A549 (cell line): ENCODE measurements at places on chromosomes 3 and 15. TPM values are rescaled to one million over a fixed set of nuclear protein-coding genes. Genes with fewer than 3 reads are reported as not detected.

GRCh38 chr15:69135499-69135898, 24.9 kb upstream of the GLCE start:
- DNase-seq, result no peak

Gene CYFIP1
- 69.4 to 71.2 TPM (median 70.8 TPM) in 3 replicates for polyA plus RNA-seq

Gene LRRC58
- 13.2 to 15.4 TPM (median 14.8 TPM) in 3 replicates for polyA plus RNA-seq

Gene TARS3
- 9.5 to 11.2 TPM (median 10.1 TPM) in 3 replicates for polyA plus RNA-seq

- no peak for DNase-seq
These were observed 230.5 kb upstream of the AGTR1 start for GRCh38 chr3:148466980-148467740.

Gene PCOLCE2
- 38.5 to 41.6 TPM (median 41.0 TPM) in 3 replicates for polyA plus RNA-seq

GRCh38 chr3:174483254-174483653, 375.9 kb upstream of the NAALADL2 start:
- no peak for DNase-seq

Gene ARGFX
- polyA plus RNA-seq, result not detected in 3 replicates

Gene FAH
- polyA plus RNA-seq, result 27.3 to 32.9 TPM (median 27.6 TPM) in 3 replicates

Gene SHQ1
- polyA plus RNA-seq, result 16.4 to 18.0 TPM (median 17.1 TPM) in 3 replicates

GRCh38 chr3:67522081-67522480, 132.3 kb downstream of the SUCLG2 start:
- DNase-seq, result no peak

DNA sequence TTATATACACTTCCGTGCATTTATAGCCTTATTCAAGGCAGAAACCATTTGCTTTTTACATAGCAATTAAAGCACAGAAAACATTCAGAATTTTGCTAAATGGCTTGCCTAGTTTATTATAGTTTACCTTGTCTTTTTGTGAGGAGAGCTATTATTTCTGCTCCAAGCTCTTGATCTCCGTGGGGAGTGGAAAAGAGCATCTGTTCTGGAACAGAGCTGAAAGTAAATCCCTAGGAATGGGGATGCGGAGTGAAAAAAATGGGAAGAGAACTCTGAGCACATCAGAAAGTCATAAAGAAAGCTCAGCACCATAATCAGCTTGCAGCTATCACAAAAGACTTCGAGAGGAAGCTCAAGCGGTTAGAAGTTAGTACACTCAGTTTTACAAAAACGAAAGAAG, 1006.7 kb downstream of the ROBO2 start:
- no peak for DNase-seq

- DNase-seq, result no peak
These were observed 667.0 kb downstream of the SQOR start for GRCh38 chr15:46301826-46302225.

Gene CIB2
- 21.6 to 26.7 TPM (median 25.3 TPM) in 3 replicates for polyA plus RNA-seq

DNA sequence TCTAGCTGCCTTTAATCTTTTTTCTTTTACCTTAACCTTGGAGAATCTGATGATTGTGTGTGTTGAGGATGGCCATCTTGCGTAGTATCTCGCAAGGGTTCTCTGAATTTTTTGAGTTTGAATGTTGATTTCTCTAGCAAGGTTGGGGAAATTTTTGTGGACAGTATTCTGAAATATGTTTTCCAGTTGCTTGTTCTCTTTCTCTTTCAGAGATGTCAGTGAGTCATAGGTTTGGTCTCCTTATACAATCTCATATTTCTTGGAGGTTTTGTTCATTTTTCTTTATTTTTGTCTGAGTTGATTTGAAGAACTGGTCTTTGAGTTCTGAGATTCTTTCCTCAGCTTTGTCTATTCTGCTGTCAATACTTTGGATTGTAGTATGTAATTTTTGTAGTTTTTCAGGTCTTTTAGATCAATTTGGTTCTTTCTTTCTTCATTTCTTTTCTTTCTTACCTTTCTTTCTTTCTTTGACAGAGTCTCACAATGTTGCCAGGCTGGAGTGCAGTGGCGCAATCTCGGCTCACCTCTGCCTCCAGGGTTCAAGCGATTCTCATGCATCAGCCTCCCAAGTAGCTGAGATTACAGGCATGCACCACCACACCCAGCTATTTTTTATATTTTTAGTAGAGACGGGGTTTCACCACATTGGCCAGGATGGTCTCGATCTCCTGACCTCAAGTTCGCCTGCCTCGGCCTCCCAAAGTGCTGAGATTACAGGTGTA, 366.4 kb upstream of the RASGRP1 start:
- DNase-seq, result no peak

- DNase-seq, result peak; percentile 33
These were observed 80.8 kb downstream of the RARB start for GRCh38 chr3:25508901-25509300.

- DNase-seq, result no peak
These were observed 60.2 kb upstream of the ATP13A3 start for GRCh38 chr3:194547042-194547441.

Gene GOLGA8O
- polyA plus RNA-seq, result 0.28 to 0.51 TPM (median 0.39 TPM) in 3 replicates

GRCh38 chr3:165196577-165197480, 645 bp upstream of the SLITRK3 start:
- DNase-seq, result no peak

DNA sequence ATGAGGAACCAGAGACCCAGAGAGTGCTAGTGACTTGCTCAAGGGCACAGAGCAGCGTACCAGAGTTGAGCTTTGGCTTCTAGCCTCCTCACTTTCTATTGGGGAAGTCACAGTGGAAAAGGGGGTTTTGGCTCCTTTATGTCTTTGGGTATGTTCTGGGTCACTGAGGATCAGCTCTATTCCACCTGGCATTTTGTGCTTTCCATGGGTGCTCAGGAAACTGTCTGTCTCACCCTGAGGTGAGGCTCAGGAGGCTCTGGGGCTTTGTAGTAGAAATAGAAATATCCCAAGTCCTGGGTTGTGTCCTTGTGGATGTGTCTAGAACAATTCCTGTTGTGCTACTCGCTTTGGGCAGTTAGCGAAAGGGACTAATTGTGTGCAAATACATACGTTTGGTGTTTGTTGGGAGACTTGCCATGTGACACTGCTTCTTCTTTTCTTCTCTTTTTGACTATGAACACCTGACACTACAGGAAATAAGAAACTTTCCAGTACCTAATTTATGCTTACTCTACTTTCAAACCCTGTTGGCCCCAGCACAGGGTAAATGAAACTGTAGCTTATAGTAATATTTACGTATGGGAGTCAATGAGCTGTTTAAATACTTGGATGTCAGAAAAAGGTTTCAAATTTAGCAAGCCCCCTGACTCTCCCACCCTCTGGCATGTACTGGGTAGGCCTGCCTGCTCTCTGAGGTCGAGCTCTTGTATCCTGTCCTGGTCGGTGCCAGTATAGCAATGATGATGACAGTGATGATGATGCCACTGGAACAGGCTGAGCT, 35.6 kb downstream of the SMAD3 start:
- DNase-seq, result no peak
